ENCODE measurements at places on chromosomes 11 and 22. TPM values are rescaled to one million over a fixed set of nuclear protein-coding genes. Genes with fewer than 3 reads are reported as not detected.

DNA sequence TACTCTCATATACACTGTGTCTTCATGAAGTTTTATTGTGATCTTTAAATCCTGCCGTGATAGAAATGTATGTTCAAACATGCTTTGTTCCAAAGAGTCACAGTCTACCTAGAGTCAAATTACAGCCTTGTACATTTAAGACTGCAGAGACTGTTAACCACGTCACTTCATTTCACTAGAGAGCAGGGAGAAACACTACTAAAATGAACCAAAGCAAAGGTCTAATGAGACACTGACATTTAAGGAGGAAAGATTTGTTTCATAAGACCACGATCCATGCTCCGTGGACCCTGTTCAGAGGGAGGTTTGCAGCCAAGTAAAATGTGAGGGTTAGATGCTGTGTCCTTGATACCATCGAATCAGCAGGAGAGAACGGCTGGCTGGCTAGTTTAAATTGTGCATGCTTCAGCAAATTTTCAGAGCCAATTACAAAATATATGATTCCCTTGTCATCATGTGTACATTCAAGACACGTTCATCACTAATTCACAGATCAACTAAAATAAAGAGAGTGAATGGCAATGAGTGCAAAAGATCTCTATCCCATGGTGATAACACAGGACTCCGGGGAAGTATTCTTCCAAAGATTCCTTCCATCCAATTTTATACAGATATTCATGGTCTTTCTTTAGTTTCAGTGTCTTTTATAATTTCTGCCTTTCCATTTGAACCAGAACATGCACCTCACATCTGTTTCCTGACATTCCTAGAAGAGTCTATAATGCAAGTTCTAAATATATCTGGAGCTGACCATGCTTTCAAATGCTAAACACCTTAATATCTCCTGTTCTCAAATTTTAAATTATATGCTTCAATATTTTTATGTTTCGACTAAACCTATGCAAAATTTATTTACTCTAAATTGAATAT, 960.9 kb upstream of the FAT3 start:
- DNase-seq: no peak

Gene LRRN4CL
- 2.1 TPM for total RNA-seq

GRCh38 chr22:19147195-19147780, 2.8 kb downstream of the GSC2 start:
- no peak for DNase-seq

Gene MMP3
- not detected for total RNA-seq

Gene MAJIN
- not detected for total RNA-seq
